Posterior cingulate gyrus (tissue), 11 donors: ENCODE measurements at places on chromosomes 6 and 20.
A peak's percentile ranks its signal among the peaks of the same experiment; 100 is the strongest.

- DNase-seq = no peak
Measured at GRCh38 chr6:23446469-23446967, 679.5 kb upstream of the NRSN1 start.

DNA sequence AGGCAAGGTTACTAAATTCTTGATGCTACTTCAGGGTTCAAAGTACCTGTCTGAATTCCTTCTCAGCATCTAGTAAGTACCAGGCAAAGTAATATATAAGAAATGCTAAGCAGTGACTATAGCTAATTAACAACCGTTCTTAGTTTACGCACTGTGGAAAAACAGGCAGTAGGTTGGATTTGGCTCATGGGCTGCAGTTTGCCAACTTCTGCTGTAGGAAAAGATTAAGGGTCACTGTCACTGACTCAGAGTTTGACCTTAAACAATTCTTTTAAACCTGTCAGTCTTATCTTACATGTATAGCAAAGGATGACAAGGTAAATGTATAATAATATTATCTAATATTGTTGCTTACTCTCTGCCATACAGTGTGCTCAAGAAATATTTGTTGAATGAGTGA is 42.3 kb downstream of the CTNNBL1 start:
- no peak for DNase-seq

- no peak for DNase-seq
Measured at GRCh38 chr6:131813991-131814390, 6.2 kb downstream of the ENPP1 start.

GRCh38 chr6:133921249-133921859 is 31.7 kb upstream of the TBPL1 start:
- DNase-seq = peak; percentile 87

DNA sequence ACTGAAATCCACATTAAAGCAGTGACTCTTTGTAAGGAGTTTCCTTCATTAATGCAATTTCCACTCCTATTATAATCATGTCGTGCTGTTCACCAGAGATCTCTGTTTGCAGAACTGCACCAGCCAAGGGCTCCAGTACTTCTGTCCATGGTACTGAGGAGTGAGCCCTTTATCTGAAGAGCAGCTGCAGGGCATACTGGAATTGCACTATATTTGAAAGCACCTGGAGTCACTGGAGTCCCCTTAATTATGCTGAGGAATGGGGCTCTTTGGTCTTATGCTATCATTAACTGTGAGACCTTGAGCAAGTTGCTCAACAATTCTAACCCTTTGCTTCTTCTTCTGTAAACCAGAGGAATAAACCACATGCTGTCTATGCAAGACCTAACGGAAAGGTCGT is 61.7 kb upstream of the NUP153 start:
- no peak for DNase-seq

DNA sequence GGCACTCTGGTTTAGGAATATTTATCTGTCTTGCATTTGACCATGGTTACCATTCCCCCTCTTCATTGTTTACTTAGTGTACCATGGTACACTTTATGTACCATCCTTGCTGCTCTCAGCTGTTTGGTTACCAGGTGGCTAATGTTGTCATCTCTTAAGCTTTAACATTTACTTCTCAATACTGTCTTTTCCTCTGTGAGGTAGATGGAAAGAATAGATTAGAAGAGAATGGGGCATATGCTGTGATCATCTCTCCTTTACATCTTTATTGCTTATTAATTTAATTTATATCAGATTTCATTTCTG is 109.2 kb downstream of the NCOA3 start:
- no peak for DNase-seq

- DNase-seq = no peak
Measured at GRCh38 chr6:153814136-153814535, 224.9 kb upstream of the OPRM1 start.

DNA sequence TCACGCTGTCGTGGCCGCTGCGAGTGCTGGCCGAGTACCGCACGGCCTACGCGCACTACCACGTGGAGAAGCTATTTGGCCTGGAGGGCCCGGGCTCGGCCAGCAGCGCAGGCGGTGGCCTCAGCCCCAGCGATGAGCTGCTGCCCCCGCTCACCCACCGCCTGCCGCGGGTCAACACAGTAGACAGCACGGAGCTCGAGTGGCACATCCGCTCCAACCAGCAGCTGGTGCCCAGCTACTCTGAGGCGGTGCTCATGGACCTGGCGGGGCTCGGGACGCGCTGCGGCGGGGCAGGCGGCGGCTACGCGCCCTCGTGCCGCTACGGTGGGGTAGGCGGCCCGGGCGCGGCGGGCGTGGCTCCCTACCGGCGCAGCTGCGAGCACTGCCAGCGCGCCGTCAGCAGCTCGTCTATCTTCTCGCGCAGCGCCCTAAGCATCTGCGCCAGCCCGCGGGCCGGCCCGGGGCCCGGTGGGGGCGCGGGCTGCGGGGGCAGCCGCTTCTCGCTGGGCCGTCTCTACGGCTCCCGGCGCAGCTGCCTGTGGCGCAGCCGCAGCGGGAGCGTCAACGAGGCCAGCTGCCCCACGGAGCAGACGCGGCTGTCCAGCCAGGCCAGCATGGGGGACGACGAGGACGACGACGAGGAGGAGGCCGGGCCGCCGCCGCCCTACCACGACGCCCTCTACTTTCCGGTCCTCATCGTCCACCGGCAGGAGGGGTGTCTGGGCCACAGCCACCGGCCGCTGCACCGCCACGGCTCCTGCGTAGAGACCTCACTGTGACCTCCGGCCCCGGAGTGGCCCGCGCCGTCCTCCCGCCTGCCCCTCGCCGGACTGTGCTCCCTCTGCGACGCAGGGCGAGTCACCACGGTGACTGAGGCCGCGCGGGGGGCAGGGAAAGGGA is 5.7 kb downstream of the TMEM151B start:
- no peak for DNase-seq

GRCh38 chr6:160998217-160998616 is 6.6 kb downstream of the MAP3K4 start:
- no peak for DNase-seq

DNA sequence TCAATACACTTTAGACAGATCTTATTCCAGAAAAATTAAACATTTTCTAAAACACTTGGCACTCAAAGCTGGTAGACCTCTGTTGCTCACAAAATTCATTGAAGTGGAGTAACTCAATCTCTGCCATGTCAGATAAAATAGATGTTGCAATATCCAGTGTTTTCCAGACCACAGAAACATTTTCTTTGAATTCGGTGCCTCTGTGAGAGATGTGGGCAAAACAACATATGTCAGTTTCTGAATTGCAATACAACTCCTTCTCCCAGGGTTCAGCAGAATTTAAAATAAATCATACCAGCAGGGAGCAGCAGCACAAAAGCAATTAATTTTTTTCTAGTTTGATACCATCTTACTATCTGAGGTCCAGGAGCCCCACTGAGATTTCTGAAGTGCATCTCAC is 11.3 kb upstream of the PKHD1 start:
- DNase-seq = no peak

- no peak for DNase-seq
Measured at GRCh38 chr6:3612341-3613041, 139.0 kb downstream of the PXDC1 start.

- DNase-seq = no peak
Measured at GRCh38 chr6:158387036-158387435, 74.8 kb downstream of the TULP4 start.

DNA sequence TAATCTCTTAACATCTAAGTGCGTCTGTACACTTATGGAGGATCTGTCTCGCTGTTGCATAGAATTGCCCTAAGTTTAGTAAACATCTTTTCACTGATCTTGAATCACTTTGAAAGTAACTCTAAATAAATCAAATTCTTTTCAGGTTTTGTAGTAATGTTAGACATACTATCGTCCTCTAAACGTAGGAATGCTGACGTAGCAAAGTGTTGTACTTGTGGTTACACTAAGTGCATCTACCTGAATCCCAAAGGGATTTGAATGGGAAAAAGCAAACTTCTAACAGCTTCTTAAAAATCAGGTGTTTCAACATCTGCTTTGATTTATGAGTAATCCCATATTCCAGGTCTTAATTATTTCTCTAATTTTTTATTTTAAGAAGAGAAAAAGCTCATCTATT is 49.8 kb downstream of the MAP7 start:
- no peak for DNase-seq

- no peak for DNase-seq
Measured at GRCh38 chr6:137967689-137968454, 100.8 kb downstream of the TNFAIP3 start.
